Suppressor macrophage treated with lipopolysaccharide for 4 hours (primary cell): ENCODE measurements at places on chromosomes 11 and 22.

DNA sequence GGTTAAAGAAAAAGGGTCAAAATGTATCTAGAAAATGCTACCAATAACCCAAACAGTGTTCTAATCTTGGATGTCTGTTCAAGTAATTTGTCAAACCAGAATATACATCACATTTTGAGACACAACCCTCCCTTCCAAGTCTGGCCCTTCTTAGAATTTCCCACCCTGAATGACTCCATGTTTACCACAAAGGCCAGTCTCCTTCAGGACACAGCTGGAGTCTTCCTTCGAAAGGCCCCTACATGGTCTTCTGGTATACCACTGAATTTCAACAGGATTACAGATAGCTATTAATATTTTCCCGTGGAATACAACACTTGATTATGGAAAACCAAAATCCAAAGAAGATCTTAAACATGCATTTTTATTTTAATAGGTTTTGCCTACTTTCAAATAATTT is 10.2 kb downstream of the CCDC34 start:
- no peak for DNase-seq

DNA sequence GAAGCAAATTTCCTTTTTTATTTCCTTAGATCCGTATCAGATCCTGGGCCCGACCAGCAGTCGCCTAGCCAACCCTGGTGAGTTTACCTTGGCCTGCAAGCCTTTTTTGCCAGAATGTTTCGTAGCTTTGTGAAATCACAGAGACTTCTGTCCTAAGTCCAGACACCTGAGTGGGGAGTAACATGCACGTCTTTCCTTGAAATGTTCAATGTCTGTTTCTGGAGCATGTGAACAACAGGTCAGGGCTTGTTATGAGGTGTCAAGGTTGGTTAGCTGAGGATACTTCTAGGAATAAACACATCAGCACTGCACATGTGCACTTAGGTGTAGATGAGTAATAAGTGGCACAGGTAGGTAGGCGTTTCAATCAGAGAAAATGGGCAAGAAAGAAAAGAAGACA is 58.0 kb downstream of the KCNJ1 start:
- no peak for DNase-seq

- peak; percentile 79 for DNase-seq
Measured at GRCh38 chr11:109853156-109853776, 239.9 kb upstream of the ZC3H12C start.

- DNase-seq = no peak
Measured at GRCh38 chr11:62923601-62924411, 2.6 kb upstream of the CHRM1 start.

DNA sequence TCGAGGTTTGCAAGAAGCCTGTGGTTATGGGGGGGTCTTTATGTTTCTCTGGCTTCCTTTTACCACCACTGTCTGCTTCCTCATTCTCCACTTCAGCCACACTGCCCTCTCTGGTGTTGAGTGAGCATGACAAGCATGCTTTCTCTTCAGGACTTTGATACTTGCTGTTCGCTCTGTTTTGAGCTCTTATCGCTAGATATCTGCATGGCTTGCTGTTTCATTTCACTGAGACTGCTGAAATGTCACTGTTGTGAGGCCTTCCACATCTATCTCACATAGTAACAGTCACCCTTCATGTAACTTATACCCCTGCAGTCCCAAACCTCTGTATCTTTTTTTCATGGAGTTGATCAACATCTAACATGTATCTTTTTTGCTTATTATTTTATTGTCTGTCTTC is 59.8 kb downstream of the TMEM135 start:
- peak; percentile 39 for DNase-seq

GRCh38 chr11:9760193-9760575 is 96.3 kb downstream of the SWAP70 start:
- no peak for DNase-seq

GRCh38 chr22:50698546-50698945 is 25.9 kb downstream of the SHANK3 start:
- no peak for DNase-seq

DNA sequence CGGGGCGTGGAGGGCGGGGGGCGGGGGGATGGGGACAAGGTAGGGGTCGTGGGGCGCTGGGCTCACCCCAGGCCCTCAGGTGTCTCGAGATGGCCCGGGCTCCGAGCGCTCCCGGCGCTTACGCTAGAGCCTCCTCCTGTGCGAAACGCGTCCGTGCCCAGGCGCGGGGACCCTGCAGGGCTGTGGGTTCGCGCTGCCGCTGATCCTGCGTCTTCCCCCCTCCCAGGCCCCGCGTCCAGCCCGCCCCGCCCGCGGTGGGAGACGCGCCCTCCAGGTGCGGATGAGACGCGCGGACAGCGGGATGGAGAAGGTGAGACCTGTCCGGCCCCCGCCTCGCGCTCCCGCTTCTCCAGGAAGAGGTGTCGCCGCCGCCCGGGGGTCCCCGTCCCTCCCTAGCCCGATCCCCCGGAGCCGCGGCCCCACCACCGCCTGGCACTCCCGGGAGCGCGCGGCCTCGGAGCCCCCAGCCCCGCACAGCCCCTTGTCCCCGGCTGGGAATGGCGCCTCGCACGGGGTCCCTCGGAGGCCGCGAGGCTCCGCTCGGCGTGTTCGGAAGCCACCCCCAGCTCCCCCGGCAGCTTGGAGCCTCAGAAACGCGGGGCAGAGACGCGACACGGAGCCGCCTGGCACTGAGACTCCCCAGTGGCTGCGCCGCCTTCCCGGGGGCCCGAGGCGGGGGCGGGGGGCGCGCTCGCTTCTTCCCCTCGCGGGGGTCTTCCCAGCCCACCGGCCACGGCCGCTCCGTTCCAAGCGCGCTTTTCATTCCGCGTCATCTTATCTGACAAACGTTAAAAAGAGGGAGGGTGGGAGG is 27.6 kb upstream of the TOLLIP start:
- DNase-seq = no peak

DNA sequence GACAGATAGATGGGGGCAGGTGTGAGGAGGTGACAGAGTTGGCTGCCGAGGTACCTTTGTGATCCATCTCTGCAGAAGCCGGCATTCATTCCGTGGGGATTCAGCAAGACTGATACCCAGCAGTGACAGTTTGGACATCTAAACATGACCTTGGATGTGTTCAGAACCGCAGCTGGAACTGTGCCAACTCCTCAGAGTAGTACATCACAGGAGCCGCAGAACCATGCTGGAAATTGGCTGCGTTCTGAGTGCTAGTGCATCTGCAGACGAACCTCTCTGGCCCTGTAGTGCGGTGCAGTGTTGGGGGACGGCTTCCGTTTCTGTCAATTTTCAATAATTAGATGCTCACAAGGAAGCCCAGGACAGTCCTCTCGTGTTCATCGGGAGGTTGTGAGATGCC is 772.1 kb downstream of the NTM start:
- no peak for DNase-seq
